GM06990 (cell line): ENCODE measurements at places on chromosomes 2 and 18.

- DNase-seq, result no peak
Observed at GRCh38 chr2:120486946-120487345, 141.0 kb downstream of the INHBB start.

DNA sequence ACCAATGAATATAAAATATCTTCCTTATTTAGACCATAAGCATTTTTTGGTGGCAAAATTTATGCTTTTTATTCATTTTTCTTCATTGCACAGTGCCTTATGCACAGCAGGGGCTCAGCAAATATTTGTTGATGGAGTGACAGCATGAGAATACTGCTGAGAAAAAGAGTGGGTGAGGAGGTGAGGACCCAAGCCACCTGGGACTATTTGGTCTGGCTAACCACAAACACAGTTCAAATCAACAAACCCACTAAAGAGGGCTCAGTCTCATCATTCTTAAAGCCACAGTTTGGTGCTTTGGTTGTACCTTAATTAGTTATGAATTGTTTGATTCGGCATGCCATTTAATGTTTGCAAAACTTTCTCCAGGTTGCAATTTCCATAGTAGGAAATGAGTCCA lies 183.5 kb upstream of the ZNF521 start:
- DNase-seq, result no peak

- DNase-seq, result no peak
Observed at GRCh38 chr18:34709104-34709503, 994 bp upstream of the DTNA start.

- no peak for DNase-seq
Observed at GRCh38 chr2:62968668-62969067, 82.0 kb upstream of the OTX1 start.

DNA sequence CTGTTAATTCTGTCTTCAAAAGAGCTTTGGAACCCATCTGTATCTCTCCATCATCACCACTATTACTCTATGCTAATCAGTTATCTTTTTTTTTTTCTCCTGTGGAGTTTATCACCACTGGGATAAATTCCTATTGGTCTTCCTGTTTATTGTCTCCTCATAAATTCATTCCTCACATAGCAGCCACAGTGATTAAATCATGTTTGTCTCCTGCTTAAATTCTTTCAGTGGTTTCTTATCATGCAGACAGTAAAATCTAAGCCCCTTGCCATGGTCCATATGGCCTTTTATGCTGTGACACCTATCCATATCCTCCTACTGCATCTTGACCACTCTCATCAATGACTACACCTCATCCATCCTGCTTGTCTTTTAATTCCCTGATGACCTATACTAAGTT lies 239.8 kb upstream of the ZEB2 start:
- DNase-seq, result no peak

DNA sequence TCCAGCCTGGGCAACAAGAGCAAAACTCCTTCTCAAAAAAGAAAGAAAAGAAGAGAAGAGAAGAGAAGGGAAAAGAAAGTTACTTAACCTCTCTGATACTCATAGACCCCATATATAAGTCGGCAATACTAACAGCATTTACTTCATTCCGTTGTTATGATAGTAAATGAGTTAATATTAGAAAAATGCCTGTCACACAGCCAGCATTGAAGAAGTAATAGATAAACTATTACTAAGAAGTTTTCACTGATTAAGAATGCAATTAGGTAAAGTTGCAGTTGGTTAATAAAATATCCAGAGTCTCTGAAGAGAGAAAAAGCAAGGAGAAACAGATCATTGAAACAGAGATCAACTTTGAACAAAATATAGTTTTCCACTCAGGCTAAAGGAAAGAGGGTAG lies 161.3 kb upstream of the UBE2E3 start:
- DNase-seq, result no peak
